ENCODE measurements at places on chromosomes 3 and 15.
A peak's percentile ranks its signal among the peaks of the same experiment; 100 is the strongest.

DNA sequence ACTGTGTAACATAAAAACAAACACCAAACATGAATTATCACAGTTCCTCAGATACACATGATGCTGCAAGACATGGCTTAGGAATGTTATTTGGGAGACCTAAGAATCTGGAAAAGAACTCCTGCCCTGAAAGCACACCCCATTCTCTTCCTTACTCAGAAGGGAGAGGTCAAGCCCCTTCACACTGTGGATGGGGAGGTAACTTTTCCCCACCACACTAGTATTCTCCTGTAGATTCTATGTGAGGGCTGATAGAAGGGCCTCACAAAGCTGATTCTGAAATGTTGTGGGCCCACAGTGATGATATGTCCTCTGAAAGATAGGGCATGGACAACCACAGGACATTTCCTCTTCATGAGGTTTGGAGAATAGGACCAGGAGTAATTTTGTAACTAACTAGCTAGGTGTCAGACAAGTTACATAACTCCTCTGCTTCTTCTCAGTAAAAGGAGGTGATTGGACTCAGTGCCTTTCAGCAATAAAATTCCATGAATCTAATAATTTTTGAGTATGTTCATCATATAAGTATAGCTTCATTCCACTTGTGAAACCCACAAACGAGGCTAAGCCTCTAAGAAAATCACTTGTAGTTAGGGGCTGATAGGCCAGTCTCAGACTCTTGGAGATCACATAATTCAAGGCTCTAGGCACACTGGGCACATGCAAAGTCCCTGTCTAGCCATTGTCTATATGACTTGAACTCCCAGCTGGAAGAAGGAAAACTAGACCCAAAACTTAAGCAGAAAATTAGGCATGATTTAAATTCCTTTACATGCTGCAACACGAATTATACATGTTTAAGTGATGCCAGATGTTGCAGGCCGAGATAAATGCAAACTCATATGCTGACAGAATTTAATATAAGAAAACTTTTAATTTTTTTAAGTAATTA, 7.5 kb downstream of the PTX3 start:
- DNase-seq, result no peak

GRCh38 chr3:5731100-5731499, 543.6 kb downstream of the EDEM1 start:
- no peak for DNase-seq

DNA sequence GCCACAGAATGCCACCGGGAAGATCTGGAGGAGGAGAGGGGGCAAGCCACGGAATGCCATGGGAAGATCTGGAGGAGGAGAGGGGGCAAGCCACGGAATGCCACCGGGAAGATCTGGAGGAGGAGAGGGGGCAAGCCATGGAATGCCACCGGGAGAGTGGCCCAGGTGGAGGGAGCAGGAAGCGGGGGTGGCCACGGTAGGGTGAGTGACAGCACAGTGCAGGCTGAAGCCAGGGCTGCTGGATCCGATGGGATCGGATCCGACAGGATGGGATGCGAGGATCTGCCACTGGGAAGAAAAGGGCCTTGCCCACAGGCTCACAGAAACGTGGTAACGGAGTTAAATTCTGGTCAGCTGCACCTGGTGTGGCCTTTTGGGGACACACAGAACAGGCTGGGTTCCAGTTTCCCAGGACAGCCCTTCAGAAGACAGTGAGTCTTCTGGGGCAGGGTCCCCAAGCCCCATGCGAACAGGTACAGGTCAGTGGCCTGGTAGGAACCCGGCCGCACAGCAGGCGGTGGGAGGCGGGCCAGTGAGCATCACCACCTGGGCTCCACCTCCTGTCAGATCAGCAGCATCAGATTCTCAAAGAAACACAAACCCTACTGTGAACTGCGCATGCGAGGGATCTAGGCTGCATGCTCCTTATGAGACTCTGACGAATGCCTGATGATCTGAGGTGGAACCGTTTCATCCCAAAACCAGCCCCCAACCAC, 58.8 kb downstream of the XXYLT1 start:
- no peak for DNase-seq

DNA sequence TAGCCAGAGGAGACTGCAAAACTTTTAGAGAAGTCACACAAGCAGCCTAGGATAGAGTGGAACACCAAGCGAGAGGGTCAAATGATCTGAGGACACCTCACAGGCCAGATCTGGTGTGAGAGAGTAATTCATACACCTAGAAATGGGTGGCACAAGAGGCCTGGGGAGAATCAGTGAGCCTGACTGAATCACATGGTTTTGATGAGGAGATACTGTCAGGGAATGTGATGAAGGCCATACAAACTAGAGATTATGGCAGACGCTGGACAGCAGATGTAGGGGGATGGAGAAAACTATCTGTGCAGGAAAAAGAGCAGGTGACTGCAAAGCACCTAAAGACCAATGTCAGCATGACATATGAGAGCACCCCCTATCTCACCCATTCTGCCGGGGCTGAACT, 105.0 kb upstream of the TTC14 start:
- no peak for DNase-seq

GRCh38 chr3:17320266-17320665, 422.2 kb downstream of the TBC1D5 start:
- DNase-seq, result no peak

DNA sequence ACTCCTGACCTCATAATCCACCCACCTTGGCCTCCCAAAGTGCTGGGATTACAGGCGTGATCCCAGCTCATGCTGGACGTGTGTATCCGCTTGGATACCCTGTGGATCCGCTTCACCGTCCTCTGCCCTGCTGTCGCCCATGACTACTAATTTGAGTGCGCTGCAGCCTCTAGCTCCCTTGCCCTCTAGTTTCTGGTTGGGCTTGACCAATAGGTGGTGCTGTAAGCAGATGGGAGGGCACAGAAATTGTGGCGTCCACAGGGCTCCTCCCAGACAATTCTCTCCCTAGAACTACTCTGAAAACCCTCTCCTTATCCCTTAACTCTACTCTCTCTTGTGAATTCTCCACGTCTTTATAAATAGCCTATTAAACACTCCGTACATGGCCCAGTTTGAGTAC, 36.2 kb downstream of the ZPLD1 start:
- no peak for DNase-seq

DNA sequence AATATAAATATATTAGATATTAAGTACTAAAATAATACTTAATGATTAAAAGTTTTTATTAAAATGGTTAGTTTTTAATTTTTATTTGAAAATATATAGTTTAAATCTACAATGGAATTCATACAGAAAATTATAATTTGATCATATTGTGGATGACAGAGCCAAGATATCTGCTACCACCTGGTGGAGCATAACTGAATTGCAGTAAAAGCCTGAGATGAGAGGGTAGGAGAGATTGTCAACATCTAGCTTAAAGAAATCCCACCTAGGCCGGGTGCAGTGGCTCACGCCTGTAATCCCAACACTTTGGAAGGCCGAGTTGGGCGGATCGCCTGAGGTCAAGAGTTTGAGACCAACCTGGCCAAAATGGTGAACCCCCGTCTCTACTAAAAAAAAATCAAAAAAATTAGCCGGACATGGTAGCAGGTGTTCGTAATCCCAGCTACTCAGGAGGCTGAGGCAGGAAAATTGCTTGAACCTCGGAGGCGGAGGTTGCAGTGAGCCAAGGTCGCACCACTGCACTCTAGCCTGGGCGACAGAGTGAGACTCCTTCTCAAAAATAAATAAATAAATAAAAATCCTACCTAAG, 25.1 kb upstream of the CSTA start:
- DNase-seq, result no peak

- DNase-seq, result peak; percentile 25
These were observed 471.9 kb upstream of the FRG2C start for GRCh38 chr3:75192146-75192616.

- DNase-seq, result peak; percentile 40
These were observed 167.2 kb downstream of the MAGI1 start for GRCh38 chr3:65871305-65872141.

GRCh38 chr3:125125821-125126245, 70.0 kb upstream of the HEG1 start:
- no peak for DNase-seq

DNA sequence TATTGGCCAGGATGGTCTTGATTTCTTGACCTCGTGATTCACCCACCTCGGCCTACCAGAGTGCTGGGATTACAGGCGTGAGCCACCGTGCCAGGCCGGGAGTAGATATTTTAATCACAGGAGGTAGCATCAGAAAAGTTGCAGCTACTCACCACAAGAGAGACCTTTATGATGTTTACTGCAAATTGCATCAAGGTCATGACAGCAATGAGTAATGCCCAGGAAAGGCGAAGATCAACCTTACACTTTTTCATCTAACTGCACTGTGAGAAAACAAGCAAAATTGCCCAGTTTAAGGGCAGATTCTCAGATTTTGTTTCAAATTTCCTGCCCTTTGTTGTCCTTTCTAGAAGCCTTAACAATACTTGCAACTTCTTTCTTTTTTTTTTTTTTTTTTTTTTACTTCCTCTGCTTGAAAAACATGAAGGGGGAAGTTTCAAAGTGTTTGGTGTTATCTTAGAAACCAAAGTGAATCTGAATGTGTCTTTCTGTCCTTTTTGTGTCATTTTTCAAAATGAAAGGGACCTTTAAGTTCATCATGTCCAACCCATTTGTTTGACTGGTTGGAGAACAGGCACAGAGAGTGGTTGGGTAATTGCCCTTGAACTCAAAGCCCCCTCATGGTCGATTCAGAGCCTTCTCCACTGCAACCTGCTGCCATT, 25.0 kb downstream of the TGFBR2 start:
- no peak for DNase-seq

- DNase-seq, result no peak
These were observed 211.8 kb downstream of the NAALADL2 start for GRCh38 chr3:175070946-175071345.

DNA sequence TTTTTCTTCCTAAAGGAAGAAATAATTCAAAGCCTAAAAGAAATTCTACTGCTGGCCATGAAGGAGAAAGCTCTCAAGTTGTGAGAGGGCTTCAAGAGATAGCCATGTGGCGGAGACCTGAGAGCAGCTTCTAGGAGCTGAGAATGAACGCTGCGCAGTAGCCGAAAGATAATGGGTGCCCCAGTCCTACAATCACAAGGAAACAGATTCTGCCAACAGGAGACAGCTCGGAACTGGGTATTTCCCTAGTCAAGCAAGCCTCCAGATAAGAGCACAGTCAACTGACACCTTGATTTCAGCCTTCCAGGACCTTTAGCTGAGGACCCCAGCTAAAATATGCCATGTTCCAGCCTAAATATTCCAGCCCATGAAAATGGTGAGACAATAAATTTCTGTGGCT, 824.1 kb downstream of the FHIT start:
- DNase-seq, result no peak

- no peak for DNase-seq
These were observed 172.5 kb downstream of the NSMCE3 start for GRCh38 chr15:29097168-29097567.

DNA sequence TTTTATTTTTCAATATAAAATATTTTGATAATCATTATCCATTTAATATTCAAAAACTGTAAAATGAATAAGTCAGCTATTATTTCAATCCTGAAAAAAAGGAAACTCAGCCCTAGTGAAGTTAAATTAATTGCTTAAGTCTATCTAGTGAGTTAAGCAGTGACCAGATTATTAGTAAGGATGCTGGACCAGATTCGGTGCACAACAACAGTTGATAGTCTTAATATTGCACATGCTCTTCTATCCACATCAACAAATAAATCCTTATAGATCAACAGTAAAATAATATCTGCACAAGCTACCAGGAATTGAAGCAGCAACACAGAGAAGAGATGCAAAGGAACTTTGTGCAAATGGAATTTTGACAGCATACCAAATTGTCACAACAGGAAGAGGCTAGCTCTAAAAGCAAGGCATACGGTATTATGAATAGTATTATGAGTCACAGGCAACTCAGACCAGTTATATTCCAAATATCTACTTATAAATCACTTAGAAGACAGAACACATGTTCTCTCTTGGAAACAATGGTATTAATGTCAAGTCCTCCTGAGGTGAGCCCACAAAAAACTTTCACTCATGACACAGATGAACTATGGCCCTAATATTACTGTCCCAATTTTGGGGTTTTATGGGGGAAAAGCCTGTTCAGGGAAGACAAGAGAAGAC, 24.9 kb downstream of the VPS13C start:
- DNase-seq, result no peak

DNA sequence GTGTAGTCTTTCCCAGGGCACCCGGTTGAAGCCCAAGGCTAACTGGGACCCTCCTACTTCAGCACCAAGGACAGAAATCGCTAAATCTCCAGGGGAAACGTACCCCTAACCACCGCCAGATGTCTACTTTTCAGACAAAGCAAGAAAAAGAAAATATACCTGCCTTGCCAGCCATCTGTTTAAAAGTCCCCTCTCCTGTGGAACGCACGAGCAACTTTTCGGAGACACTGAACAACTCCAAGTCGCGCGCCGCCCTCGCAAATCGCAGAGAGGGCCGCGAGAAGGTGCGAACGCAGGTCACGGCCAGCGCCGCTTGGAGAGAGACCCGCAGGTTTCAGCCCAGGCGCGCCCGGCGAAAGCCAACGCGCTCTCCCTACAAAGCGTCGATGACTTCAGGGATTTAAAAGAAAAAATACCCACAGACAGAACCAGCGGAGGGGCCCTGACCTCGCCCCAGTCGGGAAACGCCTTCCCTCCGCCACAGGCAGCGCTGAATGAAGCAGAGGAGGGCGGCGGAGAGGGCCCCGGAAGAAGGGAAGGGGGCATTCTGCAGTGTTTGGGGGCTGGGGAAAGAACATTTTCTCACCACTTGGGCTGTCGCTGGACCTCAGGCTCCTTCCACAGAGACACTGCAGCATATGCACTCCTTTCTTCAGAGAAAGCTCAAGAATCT, 213.1 kb downstream of the FGF12 start:
- DNase-seq, result no peak

DNA sequence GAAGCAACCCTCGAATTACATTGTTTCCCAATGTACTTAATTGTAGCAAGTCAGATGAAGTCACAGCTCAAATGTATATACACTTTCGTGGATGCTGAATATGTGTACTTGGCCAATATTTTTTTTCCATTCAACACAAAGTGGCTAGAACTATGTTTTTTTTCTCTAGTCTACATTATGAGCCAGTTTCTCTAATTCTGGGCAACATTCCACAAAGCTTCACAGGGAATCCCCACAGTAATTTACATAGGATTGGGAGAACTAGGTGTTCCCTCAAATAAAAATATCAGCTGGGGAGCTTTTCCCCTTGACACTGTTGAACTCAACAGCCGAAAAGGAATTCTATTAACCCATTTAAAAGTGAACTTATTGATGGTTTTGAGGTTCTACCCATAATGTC, 493.1 kb downstream of the MECOM start:
- no peak for DNase-seq

DNA sequence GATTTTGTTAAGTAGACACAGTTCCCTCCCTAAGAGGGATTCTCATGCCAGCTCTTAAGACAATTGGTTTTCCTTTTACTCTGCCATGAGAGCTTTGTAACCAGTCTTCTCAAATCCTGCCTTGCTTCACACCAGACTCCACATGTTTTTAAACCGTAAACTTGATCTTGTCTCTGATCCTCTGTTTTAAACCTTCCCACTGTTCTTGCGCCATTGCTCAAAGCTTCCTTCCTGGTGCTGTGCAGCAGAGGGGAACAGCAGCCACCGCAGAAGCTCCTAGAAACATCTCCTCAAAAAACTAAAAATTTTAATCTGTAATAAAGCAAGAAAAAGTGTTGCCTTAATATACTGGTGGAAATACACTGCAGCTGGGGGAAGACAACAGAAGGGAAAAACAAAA, 154.5 kb upstream of the SATB1 start:
- no peak for DNase-seq

GRCh38 chr3:197833930-197834715, 43.1 kb downstream of the LRCH3 start:
- no peak for DNase-seq

- DNase-seq, result no peak
These were observed 16.4 kb downstream of the IL12A start for GRCh38 chr3:160005004-160005403.

GRCh38 chr3:36907911-36908646, 36.8 kb downstream of the TRANK1 start:
- DNase-seq, result peak; percentile 35

Measured in hindlimb muscle (tissue), 1 donor.